ENCODE measurements at places on chromosomes 3 and 15.

DNA sequence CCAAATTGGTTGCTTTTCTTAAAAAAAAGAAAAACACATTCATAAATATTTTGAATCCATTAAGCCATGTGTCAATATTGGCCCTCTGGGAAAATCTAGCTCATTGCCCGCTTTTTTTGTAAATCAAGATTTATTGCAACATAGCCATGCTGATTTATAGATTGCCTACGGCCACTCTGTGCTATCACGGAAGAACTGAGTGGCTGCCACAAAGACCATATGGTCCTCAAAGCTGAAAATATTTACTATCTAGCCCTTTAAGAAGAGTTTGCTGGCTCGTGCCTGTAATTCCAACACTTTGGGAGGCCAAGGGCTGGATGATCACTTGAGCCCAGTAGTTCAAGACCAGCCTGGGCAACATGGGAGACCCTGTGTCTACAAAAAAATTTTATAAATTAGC lies 45.9 kb downstream of the IL5RA start:
- DNase-seq: no peak

DNA sequence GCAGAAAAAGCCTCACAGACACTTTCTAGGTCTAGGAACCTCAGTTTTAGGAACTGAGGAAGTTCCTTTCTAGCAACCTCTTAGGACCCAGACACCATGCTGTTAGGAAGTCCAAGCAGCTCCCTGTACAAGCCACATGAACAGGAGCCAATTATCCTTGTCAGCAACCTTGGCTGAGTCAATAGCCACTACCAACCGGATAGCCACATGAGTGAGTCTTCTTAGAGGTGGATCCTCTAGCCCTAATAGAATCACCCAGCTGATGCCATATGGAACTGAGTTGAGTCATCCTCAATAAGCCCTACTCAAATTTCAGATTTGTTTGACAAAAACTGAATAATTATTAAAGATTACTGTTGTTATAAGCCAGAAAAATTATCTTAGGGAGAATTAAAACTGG lies 256.2 kb downstream of the NLGN1 start:
- DNase-seq: no peak

- DNase-seq: no peak
Observed at GRCh38 chr15:88730751-88731150, 72.5 kb upstream of the ACAN start.

DNA sequence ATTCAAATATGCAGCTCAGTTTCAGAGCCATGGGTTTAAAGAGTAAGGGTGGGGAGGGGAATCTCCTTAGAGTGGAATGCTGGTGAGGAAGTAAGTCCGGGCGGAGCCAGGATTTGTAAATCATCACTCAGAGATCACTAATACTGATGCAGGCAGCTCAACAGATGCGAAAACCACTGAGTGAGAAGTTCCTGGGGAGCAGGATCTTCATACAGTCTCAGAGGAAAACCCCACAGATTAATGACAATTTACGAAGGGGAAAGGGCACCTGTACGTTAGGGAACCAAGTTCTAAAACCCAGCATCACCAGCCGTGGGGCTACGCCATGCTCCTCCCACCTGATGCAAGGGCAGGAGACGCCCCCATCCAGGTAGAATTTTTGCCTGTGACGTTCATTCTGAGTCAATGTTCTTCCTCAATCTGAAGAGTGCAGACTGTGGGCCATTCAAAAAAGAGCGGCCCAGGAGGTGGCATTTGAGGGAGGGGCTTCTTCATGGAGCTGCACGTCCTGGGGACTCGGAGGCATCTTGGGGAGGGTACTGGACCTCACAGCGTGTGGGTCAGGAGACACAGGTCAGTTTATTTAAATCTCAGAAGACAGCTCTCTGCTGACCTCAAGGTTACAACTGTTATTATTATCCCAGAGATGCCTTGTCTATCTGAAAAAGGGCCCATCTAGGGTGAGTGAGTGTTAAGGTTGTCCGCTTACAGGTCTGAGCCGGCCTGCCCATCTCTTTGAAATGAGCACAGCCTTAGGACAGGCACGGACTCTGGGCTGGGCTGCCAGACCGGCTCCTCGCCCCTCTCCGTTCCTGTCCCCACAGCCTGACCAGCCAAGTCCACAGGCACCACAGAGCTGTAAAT lies 228.0 kb downstream of the XXYLT1 start:
- DNase-seq: no peak

DNA sequence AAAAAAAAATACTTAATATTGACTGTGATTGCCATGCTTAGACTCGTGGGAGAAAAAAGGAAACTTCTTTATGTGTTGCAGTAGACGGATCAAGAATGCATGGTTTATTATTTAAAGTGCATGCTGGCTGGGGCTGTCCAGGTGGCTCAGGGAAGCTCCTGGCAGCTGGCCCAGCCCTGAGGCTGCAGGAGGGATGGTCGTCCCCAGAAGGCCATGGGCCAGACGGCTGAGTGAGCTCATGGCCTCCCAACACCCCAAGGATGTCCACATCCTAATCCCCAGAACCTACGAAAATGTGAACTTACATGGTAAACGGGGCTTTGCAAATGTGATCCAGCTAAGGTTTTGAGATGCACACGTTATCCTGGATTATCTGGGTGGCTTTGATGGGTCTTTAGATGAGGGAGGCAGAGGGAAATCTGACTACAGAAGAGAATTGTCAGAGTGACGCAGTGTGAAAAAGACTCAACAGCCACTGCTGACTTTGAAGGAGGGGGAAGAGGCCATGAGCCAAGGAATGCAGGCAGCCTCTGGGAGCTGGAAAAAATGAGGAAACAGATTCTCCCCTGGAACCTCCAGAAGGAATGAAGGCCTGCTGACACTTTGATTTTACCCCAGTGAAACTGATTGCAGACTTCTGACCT lies 29.8 kb downstream of the ADAMTS17 start:
- DNase-seq: no peak

GRCh38 chr15:45794304-45794703 lies 159.5 kb downstream of the SQOR start:
- no peak for DNase-seq

DNA sequence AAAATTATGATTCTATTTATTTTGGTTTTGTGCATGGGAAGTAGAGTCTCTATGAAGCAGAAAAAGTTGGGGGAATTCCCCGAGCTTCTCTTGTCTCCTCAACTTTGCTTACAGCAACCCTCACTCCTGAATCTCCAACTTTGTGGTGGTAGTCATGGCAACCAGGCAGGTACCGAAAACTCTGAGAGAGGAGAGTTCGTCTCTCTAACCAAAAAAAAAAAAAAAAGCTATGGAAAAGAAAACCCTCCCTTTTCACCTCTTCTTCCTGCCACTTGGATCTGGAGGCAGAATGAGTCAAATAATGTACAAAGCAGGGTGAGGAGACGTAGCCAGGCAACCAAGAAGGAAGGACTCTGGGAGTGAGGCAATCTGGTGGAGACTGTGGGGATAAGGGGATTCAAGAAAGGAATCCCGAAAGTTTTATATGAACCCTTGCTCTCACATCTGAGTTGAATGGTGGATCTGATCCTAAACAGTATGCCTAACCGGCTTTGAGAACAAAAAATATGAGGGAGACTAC lies 108.1 kb downstream of the PLOD2 start:
- no peak for DNase-seq

DNA sequence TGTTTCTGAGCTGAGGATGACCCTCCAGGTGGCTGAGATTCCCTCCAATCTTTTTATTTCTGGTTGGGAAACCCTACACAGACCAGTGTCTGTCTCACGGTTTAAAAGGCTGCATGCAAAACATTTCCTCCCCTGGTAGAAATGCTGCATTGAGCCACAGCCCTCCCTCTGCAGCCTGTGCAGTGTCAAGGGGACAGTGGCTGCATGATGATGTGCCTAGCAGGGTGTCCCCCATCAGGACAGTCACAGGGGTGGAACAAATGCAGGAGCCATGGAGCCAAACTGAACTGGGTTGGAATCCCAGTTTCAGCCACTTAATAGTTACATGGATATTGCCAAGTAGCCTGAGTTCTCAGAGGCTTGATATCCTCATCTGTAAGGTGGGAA lies 147.9 kb upstream of the CTDSPL start:
- DNase-seq: no peak

DNA sequence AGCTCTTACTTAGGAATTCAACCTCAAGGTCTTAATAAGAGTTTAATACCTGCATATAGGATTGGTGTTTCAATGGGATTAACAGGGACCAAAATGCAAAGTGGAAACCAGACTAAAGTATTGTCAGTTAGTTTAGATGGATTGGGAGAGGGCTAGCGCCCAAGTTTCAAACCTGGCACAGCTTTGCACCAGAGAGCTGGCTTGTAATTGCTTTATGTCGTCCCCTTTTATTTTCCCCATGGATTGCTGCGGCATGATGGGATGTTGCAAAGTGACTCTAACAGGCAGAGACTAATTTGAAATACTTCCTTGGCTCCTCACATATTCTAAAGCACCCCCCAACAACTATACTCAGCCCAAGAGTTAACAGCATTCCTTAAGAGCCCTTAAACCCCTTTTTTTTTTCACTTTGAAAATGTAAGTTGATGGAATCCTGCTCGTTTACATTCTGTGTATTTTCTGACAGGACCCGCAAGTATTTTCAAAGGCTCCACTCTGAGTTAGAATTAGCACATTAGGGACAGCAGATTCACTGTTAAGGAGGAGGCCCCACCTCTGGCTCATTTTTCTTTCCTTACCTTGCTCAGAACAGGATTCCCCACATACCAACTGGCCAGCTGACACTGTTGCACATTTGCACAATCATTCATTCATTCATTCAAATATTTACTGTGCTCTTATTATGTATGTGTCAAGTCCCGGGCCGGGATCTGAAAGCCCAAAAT lies 214.2 kb downstream of the ERC2 start:
- no peak for DNase-seq

DNA sequence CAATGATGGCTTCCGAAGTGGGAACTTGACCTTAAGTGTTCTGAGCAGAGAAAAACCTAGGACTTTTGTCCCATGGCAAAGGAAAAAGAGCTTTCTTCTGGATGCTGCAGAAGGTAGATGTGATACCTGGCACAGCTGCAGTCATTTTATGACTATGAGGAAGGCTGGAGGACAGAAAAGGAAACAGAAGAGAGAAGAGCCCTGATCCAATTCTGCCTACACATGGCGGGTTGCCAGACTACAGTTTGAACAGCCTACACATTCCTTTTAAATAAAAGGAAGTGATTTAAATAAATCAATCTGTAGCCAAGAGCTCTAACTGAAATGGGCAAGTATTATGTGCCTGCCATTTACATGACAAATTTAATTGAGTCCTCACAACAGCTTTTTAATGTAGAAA lies 43.6 kb upstream of the CHRNB4 start:
- DNase-seq: no peak

- DNase-seq: no peak
Observed at GRCh38 chr15:46280762-46281542, 646.1 kb downstream of the SQOR start.

GRCh38 chr15:99732751-99733267 lies 428 bp downstream of the LYSMD4 start:
- no peak for DNase-seq

- no peak for DNase-seq
Observed at GRCh38 chr3:113275929-113276750, 64.8 kb downstream of the BOC start.

DNA sequence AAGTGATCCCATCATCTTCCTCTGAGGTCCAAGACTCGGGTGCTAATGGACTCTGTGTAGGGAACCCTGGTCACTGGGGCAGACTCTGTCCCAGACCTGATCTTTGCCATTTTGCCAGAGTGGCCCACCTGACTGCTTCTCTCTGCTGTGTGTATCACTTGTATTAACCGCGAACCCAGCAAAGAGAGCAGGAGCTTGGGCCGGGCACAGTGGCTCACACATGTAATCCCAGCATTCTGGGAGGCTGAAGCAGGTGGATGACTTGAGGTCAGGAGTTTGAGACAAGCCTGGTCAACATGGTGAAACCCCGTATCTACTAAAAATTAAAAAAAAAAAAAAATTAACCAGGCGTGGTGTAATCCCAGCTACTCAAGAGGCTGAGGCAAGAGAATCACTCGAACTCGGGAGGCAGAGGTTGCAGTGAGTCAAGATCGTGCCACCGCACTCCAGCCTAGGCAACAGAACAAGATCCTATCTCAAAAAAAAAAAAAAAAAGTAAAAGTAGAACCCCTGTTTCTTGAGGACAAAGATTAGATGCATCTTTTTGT lies 32.9 kb upstream of the CYP11A1 start:
- no peak for DNase-seq

- no peak for DNase-seq
Observed at GRCh38 chr15:96002890-96003859, 327.3 kb upstream of the NR2F2 start.

GRCh38 chr3:21989341-21990042 lies 238.5 kb upstream of the ZNF385D start:
- no peak for DNase-seq

DNA sequence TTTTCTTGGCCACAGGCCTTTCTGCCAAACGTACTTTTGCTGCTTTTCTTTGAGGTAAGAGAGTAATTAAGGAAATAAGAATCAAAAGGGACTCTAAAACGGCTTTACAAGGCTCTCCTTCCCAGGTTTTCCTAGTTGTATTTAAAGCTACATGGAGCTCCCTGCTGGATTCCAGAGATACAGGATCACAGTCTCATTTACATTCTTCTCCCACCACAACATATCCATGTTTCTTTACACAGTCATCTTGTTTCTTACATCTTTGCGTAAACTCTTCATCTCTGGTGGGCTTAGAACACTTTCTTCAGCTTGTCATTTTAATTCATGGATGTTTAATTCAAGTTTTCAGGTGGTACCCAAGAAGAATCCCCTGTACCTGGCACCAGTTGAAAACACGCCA lies 117.6 kb upstream of the BFSP2 start:
- no peak for DNase-seq

DNA sequence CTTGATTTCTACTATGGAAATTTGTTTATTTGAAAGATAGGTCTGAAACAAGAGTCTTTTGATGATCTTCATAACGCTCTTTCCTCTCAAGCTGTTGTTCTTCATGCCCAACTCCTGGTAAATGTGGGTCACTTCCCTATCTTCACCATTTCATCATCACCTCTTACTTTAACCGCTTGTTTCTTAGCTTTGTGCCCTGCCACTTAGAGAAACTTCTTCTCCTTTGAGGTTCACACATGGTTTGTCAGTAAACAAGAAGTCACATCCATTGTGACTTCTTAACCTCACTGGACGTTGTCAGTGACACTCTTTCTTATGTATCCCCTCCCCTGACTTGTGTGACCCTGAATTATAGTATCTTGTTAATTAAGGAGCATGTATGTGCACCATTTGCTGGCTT lies 16.9 kb upstream of the P2RY13 start:
- DNase-seq: no peak

- no peak for DNase-seq
Observed at GRCh38 chr15:74226761-74227540, 9.2 kb upstream of the CCDC33 start.

DNA sequence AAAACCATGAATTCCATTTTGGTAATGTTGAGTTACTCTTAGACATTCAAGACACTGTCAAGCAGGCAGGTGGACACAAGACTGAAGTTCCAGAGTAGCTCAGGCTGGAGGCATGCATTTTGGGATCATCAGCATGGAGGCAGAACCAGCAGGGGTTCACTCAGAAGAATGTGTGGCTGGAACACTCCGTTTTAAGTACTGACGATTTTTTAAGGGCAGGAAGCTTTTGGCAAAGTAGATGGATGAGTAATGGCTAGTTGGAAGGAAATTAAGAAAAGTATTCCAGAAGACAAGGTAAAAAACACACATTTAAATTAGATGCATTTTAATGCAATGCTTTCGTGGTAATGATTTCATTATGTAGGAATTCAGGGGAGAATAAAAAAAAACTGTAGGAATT lies 420.4 kb downstream of the ROBO2 start:
- DNase-seq: no peak

GRCh38 chr3:52794612-52795099 lies at the start of gene ITIH3:
ITIH3 (plus strand) TSS chr3:52794796; CDS start chr3:52794804, 8 bp downstream.
- DNase-seq: no peak

GRCh38 chr15:47754312-47754711 lies 37.0 kb downstream of the SEMA6D start:
- no peak for DNase-seq

GRCh38 chr15:32763295-32763694 lies 45.5 kb downstream of the GREM1 start:
- no peak for DNase-seq
